ENCODE measurements at places on chromosomes 16 and 17.

- no peak for DNase-seq
These were observed 61.8 kb downstream of the KSR1 start for GRCh38 chr17:27518048-27518447.

- no peak for DNase-seq
These were observed 50.5 kb downstream of the EPN2 start for GRCh38 chr17:19287651-19288050.

DNA sequence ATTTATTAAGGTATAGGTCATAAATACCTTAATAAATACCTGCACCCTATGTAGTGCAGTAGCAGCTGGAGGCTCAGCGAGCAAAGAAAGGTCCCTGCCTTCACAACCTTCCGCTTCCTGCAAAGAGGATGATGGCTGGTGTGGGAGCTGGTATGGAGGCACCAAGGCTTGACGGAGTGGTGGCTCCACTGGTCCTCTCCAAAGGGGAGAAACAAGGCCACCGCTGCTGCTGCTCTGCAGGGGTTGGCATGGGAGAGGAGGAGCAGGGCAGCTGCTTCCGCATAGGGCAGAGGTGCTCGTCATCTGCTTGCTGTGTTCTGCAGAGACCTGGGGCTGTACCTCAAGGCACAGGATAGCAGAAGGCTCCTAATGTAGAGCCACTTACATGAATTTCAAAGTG, 52.8 kb downstream of the NDEL1 start:
- DNase-seq, result no peak

GRCh38 chr16:11613381-11614303, 26.9 kb upstream of the LITAF start:
- no peak for DNase-seq

- DNase-seq, result no peak
These were observed 7.5 kb upstream of the EDC4 start for GRCh38 chr16:67865318-67865717.

- DNase-seq, result no peak
These were observed 22.5 kb upstream of the RASL10B start for GRCh38 chr17:35708951-35709350.

DNA sequence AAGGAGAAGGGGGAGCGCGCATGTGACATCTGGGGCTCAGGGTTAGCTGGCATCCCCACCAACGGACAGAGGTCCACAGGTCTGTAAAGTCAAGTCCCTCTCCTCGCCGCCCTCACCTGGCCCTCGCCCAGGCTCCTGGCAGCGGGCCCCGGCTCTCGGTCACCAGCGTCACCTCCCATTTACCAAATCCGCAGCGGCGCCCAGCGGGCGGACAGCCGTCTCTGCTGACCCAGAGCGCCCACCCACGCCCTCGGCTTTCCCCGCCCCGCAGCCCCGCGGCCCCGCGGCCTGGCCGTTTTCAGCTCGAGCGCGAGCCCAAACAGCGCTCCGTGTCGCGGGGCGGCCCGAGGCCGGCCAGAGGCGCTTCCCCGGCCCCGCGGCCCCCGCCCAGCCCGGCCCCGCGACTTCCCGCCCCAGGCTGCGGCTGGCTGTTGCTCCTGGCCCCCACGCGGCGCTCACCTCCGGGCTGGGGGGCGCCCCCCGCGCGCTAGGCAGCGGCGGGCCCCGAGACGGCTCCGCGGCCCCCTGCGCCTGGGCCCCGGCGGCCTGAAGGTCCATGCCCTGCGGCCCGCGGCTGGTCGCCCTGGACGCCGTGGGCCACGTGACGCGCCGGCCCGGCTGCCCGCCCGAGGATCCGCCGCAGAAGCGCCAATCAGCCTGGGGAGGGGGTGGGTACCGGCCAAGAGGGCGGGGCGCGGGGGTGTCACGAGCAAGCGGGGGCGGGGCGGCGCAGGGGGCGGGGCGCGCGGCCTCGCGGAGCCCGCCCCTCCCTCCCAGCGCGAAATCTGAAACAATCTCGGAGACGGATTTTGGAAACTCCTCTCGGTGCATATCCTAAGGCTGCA, at the start of gene COPRS:
Gene COPRS, minus strand, starts transcription at position 603 of the 845 bp plus-strand sequence. Its CDS starts 45 bp downstream, at position 558.
- DNase-seq, result no peak

GRCh38 chr16:8847623-8848022, 21.2 kb downstream of the CARHSP1 start:
- DNase-seq, result no peak

GRCh38 chr17:39122991-39123390, 28.4 kb downstream of the PLXDC1 start:
- no peak for DNase-seq

- peak; percentile 59 for DNase-seq
These were observed 128.7 kb upstream of the ZFHX3 start for GRCh38 chr16:73176577-73177013.

- DNase-seq, result no peak
These were observed 1.1 kb downstream of the IFT20 start for GRCh38 chr17:28334171-28334570.

GRCh38 chr16:52453644-52454043, 93.3 kb downstream of the TOX3 start:
- no peak for DNase-seq
